Tracheal epithelial cell (primary cell): ENCODE measurements at places on chromosomes 4 and X. TPM values are rescaled to one million over a fixed set of nuclear protein-coding genes. Genes with fewer than 3 reads are reported as not detected.

The NWD2 gene
- total RNA-seq: under 0.01 TPM in 1 of 2 replicates, not detected in the other

The PDZD4 gene
- under 0.01 TPM in 1 of 2 replicates, not detected in the other for total RNA-seq

The FAAH2 gene
- total RNA-seq: 3.6 and 10.8 TPM in 2 replicates

The SPANXB1 gene
- not detected in 2 replicates for total RNA-seq

The SH3D19 gene
- 8.4 and 26.0 TPM in 2 replicates for total RNA-seq
